ENCODE measurements at places on chromosomes 16 and 17.

DNA sequence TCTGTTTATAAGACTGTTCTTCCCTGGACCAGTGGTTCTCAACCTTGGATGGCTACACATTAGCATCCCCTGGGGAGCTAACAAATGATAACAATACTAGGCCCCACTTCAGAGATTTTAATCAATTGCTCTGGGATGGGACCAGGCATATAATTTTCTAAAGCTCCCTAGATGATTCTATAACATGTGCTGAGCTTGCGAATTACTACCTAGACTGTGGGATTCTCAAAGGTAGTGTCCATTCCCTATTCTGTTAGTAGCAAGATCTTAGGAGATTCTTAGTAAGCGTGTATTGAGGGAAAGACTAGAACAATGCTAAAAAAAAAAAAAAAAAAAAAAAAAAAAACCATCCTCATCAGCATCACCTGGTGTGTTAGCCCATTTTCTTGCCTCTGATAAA, 412.0 kb upstream of the CDH5 start:
- DNase-seq = no peak

GRCh38 chr16:70725024-70725911, 39.4 kb upstream of the MTSS2 start:
- DNase-seq = no peak

DNA sequence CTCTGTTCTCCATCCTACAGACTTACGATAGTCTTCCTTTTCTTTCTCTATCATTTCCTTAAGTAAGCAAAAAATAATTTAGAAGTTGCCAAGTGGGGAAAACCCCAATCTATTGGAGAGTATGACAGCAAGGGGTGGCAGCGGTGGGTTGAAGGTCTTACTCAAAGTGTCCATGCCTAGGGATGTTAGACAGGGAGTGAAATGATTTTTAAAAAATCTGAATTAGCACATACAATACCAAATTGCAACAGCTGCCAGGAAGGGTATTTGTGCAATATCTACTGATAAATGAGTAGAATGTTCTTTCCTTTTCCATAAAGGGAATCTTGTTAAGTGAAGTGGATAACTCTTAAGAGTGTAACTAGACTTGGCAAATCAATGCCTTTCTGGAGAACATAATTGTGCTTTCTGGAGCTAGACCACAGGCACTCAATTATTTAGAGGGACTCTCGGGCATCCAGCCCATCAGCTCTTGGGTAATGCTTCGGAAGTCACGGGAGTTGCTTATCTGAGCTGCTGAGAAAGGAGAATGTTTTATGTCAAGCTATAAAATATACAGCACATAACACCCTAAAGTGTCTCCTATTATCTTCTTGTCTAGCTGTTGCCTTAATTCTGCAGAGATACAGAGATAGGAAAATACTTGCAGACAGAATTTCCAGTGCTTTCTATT, 151.5 kb downstream of the KCNJ2 start:
- DNase-seq = no peak

GRCh38 chr16:66728804-66729203, 22.6 kb downstream of the DYNC1LI2 start:
- no peak for DNase-seq

GRCh38 chr17:51770027-51770759, 388.3 kb downstream of the CA10 start:
- DNase-seq = no peak

GRCh38 chr17:1865252-1866037, 35.6 kb downstream of the RPA1 start:
- DNase-seq = peak; percentile 42

DNA sequence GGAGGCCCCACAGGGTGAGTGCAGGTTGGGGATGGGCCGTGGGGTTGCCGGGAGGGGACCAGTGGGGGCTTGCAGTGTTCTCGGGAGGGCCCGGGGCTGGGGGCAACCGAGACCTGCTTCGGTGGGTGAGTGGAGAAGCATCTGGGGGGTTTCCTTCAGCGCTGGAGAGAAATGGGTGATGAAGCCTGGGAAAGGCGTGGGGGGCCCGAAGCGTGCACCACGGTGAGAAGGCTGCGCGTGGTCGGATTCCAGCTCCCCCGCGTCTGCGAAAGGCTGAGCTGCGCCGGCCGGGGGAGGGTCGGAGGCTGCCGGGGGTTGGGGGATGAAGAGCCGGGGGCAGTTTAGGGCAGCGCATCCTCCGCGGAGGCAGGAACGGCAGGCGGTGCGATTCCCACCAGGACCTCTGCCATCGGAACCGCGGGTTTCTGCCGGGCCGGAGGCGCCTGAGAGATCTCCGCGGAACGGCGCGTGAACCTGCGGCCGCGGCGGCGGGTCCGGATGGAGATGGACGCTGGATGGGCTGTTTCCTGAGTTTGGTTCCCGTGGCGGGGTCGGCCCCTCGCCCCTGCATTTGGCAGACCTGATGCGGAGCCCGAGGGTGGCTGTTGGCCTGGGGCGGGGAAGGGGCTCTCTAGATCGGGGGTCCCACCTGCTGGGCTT, 6.9 kb upstream of the SSTR5 start:
- no peak for DNase-seq

GRCh38 chr17:16873174-16874035, 98.5 kb downstream of the TNFRSF13B start:
- DNase-seq = no peak

DNA sequence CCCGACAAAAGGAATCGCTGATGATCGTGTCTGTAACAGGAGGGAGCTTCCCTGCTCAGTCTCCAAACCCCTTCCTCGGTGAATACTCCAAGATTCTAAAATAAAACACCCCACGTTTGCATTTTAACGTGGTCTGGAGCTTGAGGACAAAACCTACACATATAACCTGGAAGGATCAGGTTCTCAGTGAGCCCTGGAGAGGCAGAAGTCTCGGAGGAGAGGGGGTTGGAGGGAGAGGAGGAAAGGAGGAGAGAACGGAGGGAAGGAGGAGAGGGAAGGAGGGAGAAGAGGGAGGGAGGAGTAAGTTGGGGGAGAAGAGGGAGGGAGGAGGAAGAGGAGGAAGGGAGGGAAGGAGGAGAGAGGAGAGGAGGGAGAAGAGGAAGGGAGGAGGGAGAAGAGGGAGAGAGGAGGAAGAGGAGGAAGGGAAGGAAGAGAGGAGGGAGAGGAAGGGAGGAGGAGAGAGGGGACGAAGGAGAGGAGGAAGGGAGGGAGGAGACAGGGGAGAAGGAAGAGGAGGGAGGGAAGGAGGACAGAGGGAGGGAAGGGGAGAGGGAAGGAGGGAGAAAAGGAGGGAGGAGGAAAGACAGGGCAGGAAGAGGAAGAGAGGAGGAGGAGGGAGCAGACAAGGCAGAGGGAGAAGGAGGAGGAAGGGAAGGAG, 27.4 kb upstream of the GINS2 start:
- DNase-seq = no peak

All from activated CD4-positive, alpha-beta T cell treated with anti-CD3 and anti-CD28 coated beads, Interleukin-2, amount 50 U/mL, for 4 hours (primary cell).